ENCODE measurements at places on chromosomes 12 and 14.

- no peak for DNase-seq
These were observed 45.6 kb downstream of the PITPNM2 start for GRCh38 chr12:123105211-123105826.

DNA sequence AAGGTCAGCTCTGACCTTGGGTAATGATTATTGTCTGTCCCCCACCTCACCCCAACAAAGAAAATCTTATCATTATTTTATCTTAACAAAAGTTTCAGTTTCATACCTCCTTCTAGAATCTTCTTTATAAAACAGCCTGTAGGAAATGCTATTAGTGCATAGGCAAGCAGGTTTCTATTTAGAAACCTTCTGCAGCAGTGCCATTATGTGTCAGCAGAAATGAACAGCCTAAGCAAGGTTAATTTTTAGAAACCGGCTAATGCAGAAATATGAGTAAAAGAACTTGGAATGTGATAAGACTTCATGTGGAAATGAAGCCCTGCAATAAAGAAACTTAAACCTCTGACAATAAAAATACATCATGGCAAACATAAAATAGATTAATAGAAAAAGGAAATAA is 814.4 kb downstream of the FSCB start:
- no peak for DNase-seq

DNA sequence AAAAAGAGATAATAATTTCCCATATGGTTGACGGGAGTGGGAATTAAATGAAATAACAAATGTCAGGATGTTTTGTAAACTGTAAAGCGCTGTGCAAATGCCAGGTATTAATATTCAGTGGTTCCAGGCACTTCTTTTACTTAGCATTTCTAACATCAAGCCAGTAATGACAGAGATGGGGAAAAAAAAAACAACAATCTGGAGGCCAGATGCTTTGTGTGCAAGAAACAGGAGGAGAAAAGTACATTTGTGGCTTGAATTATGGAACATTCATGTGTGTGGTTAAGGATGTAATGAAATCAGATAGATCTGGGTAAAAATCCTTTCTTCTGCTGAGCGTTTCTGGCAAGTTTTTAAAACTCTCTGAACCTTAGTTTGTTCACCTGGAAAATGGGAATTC is 509.6 kb downstream of the FUT8 start:
- no peak for DNase-seq

DNA sequence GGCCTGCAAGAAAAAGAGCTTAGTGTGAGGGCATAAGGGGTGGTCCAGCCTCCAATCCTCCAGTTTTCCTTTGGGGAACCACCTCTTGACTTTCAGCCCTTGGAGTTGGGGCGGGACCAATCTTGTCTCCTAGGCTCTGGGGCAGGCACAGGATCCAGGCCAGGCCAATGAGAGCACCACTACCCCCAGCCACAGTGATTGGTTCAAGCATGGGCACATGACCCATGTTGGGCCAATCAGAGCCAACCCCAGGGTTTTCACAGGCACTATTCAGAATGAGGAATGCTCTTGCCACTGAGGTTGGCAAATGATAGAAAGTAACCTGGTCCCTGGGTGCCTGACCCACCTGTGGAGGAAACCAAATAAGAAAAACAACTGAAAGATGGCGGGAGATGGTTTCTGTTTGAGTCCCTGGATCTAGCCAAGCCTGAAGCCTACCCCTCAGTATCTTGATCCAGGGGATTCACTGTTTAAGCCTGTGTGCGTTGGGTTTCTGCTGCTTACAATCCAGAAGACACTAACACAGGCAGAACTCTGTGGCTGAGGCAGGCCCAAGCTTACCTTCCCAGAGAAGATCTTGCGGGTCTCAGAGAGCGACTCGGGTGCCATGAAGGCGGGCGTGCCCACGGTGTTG is 42.9 kb downstream of the P2RX4 start:
- DNase-seq: peak; percentile 21

- peak; percentile 78 for DNase-seq
These were observed 82.9 kb downstream of the NEDD1 start for GRCh38 chr12:96989916-96990315.

- no peak for DNase-seq
These were observed 26.0 kb downstream of the CHST11 start for GRCh38 chr12:104482748-104483147.

DNA sequence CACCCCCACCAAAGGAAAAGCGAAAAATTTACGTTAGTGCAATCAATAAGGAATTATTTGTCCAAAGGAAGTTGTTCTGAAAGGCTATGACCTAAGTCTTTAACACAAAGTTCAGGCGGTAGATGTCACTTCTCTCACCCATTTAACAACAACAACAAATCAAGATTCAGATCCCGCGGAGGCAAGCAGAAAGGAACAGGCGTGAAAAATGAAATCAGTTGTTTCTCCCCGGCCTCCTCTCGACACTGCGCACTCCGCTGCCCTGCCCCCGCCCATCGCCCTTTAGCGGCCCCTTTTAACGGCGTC is 1.4 kb downstream of the DENND5B start:
- DNase-seq: no peak

GRCh38 chr12:7122811-7123769 is 5.6 kb downstream of the RBP5 start:
- no peak for DNase-seq

GRCh38 chr12:111221062-111222026 is 147.6 kb downstream of the PHETA1 start:
- peak; percentile 11 for DNase-seq

- DNase-seq: no peak
These were observed 18.6 kb upstream of the EIF5 start for GRCh38 chr14:103315351-103315911.

- DNase-seq: no peak
These were observed 4.9 kb upstream of the MAX start for GRCh38 chr14:65107200-65107599.

GRCh38 chr14:67650151-67650550 is 24.3 kb downstream of the VTI1B start:
- DNase-seq: no peak

- DNase-seq: no peak
These were observed 6.6 kb downstream of the SBNO1 start for GRCh38 chr12:123358035-123358434.

GRCh38 chr12:132236930-132237771 is 92.2 kb downstream of the GALNT9 start:
- DNase-seq: no peak

DNA sequence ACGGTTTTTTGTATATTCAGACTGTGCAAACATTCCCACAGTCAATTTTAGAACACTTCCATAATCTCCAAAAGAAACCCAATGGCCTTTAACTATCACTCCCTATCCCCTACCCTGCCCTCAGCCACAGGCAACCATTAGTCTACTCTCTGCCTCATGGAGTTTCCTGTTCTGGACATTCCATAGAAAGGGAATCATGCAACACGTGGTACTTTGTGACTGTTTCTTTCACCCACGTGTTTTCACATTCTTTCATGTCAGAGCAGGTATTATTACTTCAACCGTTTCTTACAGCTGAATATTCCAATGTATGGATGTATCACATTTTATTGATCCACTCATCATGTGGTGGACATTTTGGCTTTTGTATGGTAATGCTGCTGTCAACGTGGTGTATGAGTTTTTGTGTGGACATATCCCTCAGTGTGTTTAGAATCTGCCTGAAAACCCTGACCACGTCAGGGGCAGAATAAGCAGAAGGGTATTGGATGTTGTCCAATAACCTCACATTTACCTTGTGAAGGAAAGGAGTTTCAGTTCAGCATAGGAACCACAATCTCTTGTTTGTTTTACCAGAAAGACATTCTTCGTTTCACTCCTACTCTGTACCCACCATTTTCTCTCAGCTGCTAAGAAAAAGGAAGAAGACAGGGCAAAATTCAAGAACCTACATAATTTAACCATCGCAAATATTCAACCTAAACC is 107.5 kb upstream of the DYRK2 start:
- DNase-seq: no peak

DNA sequence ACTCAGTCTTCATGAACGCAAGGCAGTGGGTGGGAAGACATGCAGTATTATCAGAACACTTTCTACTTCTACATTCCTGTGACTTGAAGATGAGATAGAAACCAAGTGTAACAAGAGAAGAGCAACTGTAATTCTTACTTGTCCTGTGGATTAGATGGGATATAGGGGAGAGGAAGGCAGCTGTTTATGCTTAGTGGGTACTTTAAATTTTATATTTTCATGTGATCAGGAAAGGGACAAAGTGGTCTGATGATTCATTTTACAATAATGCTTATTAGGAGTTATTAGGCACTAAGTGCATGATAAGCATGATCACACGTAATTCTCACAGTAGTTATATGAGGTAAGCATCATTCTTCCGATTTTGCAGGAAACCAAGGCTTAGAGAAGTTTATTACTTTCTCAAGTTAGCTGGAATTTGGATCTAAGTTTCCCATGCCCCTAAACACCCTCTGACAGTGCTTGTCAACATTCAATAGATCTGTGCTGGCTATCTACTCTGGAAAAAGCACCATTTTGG is 52.7 kb downstream of the PTGER2 start:
- DNase-seq: no peak

GRCh38 chr14:30243207-30243606 is 315.6 kb upstream of the PRKD1 start:
- peak; percentile 50 for DNase-seq

- no peak for DNase-seq
These were observed 37.3 kb upstream of the ZDHHC17 start for GRCh38 chr12:76726626-76727025.

DNA sequence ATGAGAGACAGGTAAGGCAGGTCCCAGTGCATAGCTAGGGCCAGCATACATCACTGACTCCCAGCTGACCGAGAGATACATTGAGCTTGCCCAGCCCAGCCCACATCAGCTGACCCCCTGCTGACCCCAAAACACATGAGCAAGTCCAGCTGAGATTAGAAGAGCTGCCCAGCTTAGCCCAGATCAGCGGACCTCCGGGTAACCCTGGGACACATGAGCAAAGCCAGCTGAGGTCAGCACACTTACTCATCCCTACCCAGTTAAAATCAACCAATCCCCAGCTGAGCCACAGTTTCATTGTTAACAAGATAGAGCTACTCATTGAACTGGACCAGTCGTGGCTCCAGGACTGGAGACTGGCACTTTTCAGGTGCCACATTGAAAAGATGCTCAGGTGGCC is 21.8 kb upstream of the FBXO34 start:
- peak; percentile 36 for DNase-seq

GRCh38 chr14:26966908-26967307 is 369.1 kb upstream of the NOVA1 start:
- peak; percentile 9 for DNase-seq

DNA sequence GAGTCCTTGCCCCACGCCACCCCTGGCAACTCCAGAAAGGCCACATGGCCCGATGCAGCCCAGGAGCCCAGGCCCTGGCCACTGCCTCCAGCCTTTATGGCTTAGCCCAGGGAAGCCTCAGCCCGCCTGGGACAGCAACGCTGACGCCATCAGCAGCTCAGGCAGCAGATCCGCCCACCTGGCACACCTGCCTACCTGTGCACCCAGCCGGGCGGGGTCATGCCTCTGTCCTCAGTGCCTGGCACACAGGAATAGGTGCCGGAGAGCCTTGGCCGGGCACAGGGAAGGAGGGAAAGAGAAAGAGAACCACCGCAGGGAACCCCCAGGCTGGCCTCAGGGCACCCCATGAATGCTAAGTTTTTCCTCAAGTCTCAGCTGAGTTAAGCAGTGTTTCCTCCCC is 21.1 kb downstream of the BEGAIN start:
- DNase-seq: no peak
